ENCODE measurements at places on chromosomes 16 and 17.

- ATAC-seq = no peak
These were observed 1.4 kb downstream of the LIG3 start for GRCh38 chr17:34981538-34982241.

DNA sequence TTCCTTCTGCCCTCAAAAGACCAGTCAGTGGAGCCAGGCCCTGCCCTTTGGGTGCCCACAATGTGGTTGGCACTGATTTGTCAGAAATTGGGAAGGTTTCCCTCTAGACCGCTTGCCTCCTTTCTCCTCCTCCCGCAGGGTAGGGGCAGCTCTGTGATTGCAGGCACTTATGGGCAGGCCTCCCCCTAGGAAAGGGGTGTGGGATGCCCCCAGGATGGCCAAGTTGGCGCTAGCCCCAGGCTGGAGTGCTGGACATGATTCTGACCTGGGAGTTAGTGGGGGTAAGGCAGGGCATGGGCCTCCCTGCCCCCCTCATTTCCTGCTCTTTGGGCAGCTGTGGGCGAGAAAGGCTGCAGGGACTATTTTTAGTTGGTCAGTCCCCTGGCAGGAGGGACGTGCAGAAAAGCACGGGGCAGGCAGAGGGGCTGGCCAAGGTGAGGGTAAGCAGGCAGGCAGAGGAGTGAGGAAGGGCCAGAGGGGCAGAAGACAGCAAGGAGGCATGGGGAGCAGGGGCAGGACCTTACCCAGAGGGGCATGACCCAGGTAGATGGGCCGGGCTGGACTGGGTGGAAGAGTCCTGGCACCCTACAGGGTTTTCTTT is 3.3 kb downstream of the RARA start:
- no peak for ATAC-seq

DNA sequence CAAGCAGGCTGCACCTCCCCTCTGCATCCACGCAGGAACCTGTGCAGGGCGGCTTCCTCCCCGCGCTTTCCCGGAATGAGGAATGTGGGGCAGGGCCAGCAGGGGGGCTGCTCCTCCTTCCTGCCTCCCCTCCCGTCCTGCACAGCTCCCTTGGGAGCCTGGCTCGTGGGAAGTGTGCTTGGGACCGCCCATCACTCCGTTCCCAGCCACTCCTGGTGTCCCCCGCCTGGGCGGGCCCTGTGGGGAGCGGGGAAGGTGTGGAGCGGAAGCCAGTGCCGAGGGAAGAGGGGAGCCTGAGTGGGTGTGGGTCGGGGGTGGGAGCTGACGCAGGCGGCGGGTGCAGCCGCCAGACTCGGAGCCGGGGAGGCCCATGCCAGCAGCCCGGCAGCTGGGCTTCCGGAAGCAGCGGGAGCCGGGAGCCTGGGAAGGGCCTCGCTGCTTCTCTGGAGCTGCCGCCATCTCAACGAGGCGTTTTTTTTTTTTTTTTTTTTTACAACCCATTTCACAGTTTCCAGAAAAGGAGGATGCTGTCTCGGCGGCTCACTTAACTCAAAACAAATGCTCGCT is 24.1 kb downstream of the BAHCC1 start:
- no peak for ATAC-seq

- no peak for ATAC-seq
These were observed 31.9 kb upstream of the C16orf78 start for GRCh38 chr16:49341706-49342105.

DNA sequence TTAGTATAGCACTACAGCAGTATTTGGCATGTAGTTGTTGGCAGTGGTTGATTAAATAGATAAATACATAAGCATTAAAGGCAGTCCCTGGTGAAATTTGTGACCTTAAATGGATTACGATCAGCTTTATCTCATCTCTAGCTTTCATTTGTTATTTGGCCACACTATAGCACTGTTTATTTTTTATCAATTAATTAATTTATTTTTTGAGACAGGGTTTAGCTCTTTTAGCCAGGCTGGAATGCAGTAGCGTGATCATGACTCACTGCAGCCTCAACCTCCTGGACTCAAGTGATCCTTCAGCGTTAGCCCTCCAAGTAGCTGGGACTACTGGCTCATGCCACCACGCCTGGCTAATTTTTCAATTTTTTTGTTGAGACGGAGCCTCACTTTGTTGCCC is 18.7 kb upstream of the ARHGAP17 start:
- ATAC-seq = no peak

GRCh38 chr16:71762186-71762585 is 37.7 kb upstream of the PHLPP2 start:
- ATAC-seq = no peak

- no peak for ATAC-seq
These were observed 1.1 kb downstream of the NDEL1 start for GRCh38 chr17:8436844-8437171.
